ENCODE measurements at places on chromosomes 6 and 20.

DNA sequence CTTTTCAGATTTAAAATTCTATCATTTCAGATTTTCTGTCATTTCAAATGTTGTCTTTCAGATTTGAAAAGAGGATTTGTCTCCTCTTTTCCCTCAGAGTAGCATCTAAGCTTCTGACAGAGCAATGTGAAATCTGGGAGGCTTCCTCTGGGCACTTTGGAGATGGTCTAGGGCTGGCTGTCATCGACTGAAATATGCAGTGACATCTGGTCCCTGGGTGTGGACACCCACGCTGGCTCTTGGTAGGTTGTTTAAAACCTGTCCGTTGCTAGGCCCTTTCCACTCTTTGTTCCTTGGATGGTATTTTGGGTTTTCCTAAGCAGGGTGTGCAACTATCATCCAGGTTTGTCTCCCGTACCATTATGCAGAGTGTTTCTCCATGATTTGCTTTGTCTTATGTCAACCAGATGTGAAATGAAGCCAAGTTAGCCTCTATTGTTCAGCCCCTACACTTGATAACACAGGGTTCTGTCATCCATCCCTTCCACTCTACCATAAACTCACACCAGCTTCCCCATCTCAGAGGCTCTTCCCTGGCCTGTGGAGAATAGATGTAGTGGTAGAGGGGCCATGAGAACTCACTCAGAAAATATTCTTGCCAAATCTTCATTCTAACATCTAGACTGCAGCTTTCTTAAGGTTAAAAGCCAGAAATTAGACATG, 5.0 kb upstream of the VIP start:
- no peak for DNase-seq

DNA sequence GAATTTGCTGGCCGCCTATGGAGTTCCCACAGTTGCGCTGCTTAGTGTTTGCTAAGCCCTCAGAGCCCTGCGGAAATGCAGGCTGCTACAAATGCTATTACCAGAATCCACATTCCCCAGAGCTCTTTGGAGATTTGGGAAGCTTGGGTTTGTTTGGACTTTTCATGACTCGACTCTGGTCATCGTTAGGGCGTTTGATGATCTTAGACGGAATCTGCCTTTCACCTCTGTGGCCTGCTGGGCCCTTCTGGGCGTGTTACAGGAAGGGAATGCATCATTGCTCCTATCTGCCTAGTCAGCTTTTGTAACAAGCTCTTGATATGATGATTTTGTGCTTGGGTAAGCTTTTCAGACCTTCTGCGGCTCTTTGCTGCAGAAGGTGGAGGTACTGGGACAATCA, 50.8 kb downstream of the EYA2 start:
- DNase-seq: no peak

- no peak for DNase-seq
These were observed 374.4 kb downstream of the UTRN start for GRCh38 chr6:144659202-144660182.

DNA sequence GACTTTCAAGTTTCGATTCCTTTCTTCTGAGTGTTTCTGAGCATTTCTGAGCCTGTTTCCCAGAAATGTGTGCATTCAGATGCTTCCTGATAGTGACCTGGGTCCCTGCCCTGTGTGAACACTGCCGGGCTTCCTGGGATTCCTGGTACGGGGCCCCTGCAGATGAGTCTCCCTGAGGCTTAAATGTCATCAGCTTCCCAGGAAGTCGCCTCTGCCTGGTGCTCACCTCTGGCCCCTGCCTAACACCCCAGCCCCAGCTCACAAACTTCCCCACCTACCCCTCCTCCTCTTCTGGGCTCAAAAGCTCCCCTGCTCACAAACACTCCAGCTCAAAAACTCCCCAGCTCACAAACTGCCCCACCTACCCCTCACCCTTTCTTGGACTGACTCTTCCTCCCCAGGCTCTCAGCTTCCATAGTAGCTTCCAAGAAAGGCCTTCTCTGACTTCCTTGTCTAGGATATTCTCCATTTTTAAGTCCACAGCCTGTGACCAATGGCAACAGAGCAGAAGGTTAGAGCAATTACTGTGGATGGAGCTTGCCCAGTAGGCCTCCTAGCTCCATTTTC, 42.0 kb downstream of the TGM2 start:
- DNase-seq: peak; percentile 84

DNA sequence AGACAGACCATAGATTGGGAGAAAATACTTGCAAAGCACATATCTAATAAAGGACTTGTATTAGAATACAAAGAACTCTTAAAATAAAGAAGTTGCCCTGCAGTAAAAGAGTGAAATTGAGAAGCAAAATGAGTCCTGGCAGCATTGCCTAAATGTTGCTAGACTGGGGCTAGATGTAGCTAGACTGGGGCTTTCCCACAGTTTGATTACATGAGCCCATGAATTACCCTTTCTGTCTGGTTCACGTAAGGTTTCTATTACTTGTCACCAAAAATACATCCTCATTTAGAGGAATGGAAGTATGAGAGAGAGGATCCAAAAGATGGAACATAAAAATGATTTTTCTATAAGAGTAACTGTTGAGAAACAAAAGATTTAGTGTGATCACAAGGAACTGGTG, 57.6 kb upstream of the CCDC28A start:
- no peak for DNase-seq

GRCh38 chr6:166605752-166606151, 19.3 kb upstream of the RAMACL start:
- DNase-seq: peak; percentile 64

DNA sequence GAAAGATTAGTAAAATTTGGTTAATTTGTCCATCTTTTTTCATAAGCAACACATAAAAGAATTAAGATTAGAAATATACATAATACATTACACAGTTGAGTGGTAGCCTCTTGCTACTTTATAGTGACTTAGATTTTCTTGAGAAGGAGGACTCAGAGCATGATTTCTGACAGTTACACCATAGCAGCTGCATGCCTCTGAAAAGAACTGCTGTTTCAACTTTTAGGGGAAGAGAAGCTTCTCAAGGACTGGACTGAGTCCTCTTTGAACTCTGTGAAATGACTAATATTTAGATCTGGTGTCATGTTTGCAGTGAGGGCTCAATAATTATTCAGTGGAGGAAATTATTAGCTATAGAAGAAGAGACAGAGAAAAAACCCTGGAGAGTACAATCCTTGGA, 272.5 kb downstream of the BTBD9 start:
- no peak for DNase-seq

- no peak for DNase-seq
These were observed 395.3 kb downstream of the MAFB start for GRCh38 chr20:40293740-40294139.

DNA sequence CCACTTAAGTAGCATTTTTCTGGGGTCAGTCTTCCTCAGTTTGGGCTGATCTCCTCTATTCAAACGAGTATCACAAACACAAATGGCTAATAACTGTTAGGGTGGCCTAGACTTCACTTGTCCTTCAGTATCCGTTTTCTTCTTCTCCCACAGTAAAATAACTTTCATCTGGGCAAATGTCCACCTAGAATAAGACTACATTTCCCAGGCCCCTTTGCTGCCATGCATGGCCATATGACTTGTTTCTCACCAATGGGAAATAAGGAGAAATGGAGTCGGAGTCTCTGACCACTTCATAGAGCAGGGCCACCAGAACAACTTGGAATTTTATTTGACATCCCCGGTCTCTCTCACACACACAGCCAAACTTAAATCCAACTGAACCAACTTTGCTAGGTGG, 51.4 kb downstream of the SULF2 start:
- no peak for DNase-seq

DNA sequence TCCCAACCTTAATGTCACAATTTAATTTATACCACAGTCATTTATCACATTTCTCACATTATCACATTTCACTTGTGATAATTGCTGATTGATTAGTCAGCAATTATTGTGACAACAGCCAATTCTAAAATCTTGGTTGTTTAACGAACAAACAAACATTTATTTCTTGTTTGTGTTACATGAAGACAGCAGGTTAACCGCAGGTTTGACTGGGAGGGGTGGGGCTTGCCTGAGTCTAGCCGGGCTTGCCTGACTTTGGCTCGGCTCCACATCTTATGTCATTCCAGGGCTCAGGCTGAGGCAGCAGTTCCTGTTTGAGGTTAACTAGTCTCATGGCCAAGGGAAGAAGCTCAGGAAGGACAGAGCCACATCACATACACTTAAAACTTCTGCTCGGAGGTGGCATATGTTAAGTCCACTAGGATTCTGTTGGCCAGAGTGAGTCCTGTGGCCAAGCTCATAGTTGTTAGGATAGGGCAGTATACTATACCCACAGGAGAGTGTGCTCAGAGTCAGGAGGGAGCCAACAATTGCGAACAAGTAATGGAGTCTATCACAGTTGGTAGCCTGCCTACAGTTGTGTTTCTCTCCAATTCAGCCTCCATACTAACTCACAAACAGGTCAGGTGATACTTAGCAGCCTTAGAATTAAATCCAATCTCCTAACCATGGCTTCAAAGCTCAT, 90.0 kb upstream of the IFNGR1 start:
- DNase-seq: no peak

DNA sequence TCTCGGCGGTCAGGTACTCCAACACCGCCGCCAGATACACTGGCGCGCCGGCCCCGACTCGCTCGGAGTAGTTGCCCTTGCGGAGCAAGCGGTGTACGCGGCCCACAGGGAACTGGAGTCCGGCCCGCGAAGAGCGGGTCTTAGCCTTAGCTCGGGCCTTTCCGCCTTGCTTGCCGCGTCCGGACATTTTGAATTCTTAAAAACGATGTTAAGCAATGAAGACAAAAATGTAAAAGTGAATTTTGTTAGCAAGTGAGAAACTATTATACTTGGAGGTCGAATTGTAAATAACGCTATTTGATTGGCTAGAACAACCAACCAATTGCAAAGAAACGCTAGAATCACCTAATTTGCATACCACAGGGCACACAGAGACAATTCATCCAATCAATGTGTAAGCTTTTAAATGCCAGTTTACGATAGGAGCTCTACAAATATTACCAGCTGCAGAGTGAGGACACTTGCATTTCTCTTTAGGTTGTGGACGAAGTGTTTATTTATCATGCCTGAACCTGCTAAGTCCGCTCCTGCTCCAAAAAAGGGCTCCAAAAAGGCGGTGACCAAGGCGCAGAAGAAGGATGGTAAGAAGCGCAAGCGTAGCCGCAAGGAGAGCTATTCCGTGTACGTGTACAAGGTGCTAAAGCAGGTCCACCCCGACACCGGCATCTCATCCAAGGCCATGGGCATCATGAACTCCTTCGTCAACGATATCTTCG, 112.0 kb downstream of the HFE start:
- DNase-seq: no peak

- no peak for DNase-seq
These were observed 106.2 kb downstream of the ARHGAP18 start for GRCh38 chr6:129603741-129604140.

- DNase-seq: no peak
These were observed 170.4 kb downstream of the HTR1B start for GRCh38 chr6:77292564-77293546.

- no peak for DNase-seq
These were observed 236.8 kb downstream of the PACRG start for GRCh38 chr6:162964488-162965140.
